ENCODE measurements at places on chromosomes 12 and 14.
A peak's percentile ranks its signal among the peaks of the same experiment; 100 is the strongest.

- DNase-seq: no peak
These were observed 147.1 kb downstream of the KIF26A start for GRCh38 chr14:104285508-104285840.

DNA sequence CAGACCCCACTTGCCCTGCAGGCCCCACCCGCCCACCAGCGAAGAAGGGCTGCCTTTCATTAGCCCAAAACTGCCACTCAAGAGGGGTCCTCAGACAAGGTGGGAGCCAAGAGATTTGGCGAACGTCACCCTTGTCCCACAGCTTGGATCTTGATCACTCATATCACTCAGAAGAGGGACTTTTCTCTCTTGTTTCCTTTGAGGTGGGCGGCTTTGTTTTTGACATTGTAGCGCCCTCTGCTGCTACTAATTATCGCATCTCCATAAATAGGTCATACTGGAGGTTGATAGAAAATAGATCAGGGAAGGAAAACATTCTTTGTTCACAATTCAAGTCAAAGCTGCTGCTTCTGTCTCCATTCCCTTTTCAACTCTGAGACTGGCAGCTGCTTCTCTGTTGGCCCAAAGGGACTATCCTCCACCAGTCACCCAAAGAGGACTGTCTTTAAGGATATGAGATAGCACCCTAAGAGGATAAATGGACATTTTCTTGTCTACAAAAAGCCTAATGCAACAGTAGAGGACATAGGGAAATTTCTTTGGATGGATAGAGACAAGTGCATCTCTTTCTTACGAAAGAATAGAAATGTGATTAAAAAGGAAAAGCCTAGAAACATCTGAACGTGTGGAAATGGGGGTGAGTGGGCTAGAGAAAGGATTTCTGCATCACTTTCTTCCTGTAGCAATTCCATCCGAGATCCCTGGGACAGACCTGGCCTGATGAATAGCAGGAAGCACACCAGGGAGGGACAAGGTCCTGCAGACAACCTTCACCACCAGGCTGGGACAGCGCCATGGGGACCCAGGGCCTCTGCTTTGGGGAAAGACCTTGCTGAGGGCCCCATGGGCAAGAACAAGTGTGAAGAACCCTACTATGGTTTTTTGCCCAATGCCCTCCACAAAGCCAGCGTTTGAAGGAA, 115.8 kb downstream of the DAD1 start:
- peak; percentile 60 for DNase-seq

- DNase-seq: no peak
These were observed 169.3 kb downstream of the PCNX1 start for GRCh38 chr14:71076462-71077092.

GRCh38 chr14:52325126-52325525, 11.0 kb downstream of the PTGER2 start:
- no peak for DNase-seq

DNA sequence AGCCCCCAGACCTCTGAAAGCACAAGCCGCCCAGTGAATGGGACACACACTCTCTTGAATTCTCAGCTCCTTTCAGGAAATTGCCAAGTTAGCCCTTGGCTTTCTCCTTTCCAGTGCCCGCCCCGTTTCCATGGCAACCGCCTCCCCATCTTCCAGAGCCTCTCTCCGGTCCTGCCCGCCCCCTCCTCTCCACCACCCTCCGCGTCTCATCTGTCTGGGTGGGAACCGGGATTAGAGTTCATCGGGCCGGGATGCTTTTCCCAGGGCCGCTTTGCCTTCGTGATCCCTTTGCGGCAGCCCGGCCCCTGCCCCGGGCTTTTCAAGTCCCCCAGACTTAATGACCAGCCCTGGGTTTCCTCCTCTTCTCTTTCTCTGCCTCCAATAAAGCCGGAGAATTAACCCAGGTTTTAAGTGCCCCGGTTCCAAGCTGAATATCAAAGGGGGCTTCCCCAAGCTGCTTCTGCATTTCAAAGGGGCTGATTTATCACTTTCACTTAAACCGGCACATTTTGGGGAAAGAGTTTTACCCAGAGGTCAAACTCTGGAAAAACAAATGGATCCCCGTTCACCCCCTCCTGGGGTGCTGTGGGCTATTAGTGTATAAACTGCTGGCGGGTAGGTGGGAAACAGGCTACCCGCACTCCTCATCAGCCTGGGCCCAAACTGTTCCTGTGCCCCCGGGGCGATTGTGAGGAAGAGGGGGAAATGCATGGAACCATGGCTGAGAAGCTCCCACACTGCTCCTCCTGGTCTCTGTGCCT, 101.7 kb downstream of the ZFP36L1 start:
- no peak for DNase-seq

DNA sequence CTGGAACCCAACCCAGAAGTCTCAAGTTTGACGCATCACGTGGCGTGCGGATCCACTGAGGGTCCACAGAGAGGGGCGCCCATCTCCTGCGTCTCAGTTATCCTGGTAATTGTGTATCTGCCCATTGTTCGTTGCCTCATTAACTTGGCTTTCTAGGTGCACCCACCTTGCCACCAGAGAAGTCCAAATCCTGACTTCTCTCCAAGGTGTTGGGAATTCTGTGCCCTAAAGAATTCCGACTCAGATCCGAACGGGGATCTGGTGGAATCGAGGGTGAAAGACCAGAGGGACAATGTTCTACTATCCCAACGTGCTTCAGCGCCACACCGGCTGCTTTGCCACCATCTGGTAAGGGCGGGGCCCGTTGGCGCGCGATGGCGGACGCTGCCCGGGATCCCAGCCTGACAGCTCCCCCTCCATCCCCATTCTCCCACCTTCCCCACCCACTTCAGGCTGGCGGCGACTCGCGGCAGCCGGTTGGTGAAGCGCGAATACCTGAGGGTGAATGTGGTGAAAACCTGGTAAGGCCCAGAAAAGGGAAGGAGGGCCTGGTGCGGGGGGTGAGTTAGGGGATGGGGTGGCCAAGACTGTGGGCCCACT, 481 bp downstream of the REC8 start:
- DNase-seq: no peak

GRCh38 chr14:39369029-39369428, 63.2 kb downstream of the FBXO33 start:
- no peak for DNase-seq

All from lung (tissue), 17 donors.